Peyer's patch (tissue), 4 donors: ENCODE measurements at places on chromosomes 6 and 20.

DNA sequence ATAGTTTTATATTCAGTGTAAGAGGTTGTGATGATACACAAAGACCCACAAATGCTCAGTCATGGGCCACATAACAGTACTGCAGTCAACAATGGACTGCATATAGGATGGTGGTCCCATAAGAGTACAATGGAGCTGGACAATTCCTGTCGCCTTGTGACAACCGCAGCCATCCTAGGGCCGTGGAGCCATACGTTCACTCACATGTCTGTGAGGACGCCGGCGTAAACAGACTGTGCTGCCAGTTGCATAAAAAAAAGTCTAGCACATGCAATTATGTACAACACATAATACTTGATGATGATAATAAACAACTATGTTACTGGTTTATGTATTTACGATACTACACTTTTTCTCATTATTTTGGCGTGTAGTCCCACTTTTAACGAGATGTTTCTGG is 30.9 kb downstream of the BFSP1 start:
- no peak for DNase-seq

- DNase-seq, result no peak
Measured at GRCh38 chr6:96394727-96395126, 126.9 kb upstream of the UFL1 start.

DNA sequence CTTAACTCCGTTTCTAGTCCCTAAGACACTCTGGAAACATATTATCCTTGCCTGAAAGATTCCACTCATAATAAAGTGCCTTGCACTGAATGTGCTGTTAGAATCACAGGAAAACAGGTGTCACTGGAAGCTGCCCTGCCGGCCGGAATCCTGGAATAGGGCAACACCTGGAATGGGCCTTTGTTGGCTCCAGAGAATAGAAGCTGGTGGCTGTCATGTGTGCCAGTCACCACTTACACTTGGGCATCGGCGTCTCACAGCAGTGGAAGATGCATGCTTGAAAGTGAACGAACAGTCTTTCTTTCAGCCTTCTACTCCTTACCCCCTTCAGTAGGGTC is 90.8 kb upstream of the AFDN start:
- peak; percentile 24 for DNase-seq

GRCh38 chr6:139376604-139377218 is 2.3 kb upstream of the CITED2 start:
- DNase-seq, result no peak

GRCh38 chr6:130575971-130576370 is 210.2 kb downstream of the TMEM200A start:
- peak; percentile 75 for DNase-seq

- DNase-seq, result no peak
Measured at GRCh38 chr6:83849127-83849526, 4.0 kb upstream of the RIPPLY2 start.

- DNase-seq, result no peak
Measured at GRCh38 chr6:111667931-111668330, 62.3 kb upstream of the TRAF3IP2 start.

- DNase-seq, result peak; percentile 47
Measured at GRCh38 chr6:149545258-149545753, 537 bp downstream of the PPIL4 start.

- DNase-seq, result no peak
Measured at GRCh38 chr20:7841291-7841970, 98.8 kb downstream of the HAO1 start.

- no peak for DNase-seq
Measured at GRCh38 chr6:142926177-142926493, 18.8 kb downstream of the HIVEP2 start.

- DNase-seq, result no peak
Measured at GRCh38 chr6:27672113-27672799, 199.4 kb upstream of the ZNF184 start.

DNA sequence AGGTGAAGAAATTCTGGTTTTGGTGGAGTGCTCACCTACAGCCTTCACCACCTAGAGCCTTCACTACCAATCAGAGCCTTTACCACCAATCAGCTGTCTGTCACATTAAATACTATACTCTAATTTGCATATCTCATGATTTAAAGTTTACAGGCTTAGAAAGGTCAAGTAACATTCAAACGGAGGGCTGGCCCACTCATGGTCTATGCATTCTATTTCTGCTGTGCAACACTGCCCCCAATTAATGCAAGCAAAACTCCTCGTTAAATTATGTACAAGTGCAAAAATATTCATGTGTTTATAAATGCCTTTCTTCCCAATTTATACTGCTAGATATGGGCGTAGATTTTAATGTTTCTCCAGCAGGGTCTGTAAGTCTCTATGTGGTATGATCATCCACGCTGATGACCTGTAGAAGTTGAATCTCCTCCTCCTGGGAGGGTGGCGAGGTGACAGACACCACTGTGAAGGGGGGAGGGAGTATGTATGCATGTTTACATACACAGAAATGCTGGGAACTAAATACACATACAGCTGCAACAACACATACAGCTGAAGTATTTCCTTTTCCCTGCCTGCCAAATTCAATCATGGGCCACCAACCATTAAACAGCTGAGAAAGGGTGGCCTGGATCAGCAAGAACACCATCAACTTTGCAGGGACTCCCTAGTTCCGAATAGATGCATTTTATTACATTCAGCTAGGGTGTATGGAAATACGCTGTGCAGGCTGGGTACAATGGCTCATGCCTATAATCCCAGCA is 13.1 kb downstream of the RRAGD start:
- no peak for DNase-seq

GRCh38 chr6:79149884-79150283 is 71.8 kb upstream of the PHIP start:
- DNase-seq, result no peak

DNA sequence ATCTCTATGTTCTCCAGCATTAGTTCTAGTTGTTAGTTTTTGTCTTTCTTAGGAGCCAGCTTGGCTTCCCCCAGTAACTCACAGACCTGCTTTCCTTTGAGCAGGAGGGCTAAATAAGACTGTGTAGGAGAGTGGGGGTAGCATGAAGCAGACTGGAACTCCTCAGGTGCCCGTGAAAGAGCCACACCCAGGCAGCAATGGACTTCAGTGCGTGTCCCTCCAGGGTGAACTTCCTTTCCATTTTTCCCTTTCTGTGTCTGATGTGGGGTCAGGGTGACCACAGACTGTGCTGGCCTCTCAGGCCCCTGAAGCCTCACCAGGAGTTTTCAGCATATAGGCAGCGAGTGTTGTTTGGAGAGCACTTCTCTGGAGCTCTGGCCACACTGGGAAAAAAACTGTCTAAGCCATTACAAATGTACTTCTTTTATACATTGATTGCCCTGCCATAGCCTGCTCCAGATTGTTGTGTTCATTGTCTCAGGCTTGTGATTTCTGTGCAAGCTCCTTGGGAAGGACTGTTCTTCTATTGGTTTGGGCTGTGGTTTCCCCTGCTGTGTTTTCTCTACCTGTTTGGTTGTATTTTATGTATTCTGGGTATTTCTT is 55.7 kb downstream of the SH3BGRL2 start:
- peak; percentile 49 for DNase-seq

DNA sequence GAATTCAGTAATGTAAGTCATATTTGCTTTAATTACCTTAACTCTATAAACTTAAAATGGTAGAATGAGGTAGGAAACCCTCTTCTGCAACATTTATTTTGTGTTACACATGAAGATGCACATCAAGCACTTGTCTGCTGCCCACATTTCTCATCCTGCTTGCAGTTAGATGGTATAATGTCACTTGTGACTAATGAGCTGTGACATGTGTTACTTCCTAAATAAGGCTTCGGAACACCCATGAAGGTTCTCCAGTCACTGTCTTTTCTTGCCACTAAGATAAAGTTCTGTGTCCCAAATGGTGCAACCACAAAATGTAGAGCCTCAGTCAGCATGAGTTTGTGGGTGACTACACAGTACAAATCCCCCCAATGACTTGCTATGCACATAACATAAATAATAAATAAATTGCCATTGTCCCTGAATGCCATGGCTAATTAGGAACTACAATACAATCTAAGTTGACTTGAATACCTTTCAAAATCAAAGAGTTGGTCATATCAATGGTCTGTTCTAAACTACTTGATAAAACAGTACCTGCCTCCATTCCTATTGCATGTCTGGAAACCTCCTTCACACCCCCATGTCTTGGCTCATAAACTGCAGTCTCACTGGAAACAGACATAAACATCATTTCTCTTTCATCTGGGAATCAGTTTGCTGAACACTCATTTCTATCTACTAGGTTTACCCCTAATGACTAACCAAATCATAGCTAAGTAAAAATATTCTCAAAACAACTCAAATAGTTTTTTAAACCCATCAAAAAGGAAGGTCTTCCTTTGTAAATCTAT is 157.2 kb downstream of the PTPRK start:
- no peak for DNase-seq

GRCh38 chr6:137976430-137976829 is 109.4 kb downstream of the TNFAIP3 start:
- DNase-seq, result no peak

GRCh38 chr20:18639501-18639979 is 51.7 kb downstream of the DTD1 start:
- no peak for DNase-seq

- no peak for DNase-seq
Measured at GRCh38 chr6:46948699-46949098, 27.0 kb upstream of the ADGRF5 start.
